D341Med (cell line): ENCODE measurements at places on chromosomes 2 and 18.

DNA sequence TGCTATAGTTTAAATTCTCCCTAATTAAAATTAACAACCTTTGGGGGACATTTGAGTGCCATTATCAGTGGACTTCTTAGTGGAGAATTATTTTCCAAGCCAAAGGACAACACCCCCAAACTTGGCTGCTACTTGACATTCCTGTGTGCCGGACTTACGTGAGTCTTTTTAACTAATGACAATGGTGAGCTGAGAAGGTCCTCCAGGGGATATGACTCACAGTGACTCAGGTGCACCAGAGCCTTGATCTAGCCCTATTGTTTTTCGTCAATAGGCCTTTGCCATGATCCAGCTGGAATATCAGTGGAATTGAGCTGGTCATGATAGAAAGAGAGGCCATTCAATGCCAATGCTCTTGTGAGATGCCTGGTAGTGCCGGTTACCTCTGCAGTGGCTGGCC lies 118.1 kb upstream of the CXCR4 start:
- no peak for DNase-seq

GRCh38 chr2:45269149-45269793 lies 260.0 kb upstream of the SIX2 start:
- no peak for DNase-seq

DNA sequence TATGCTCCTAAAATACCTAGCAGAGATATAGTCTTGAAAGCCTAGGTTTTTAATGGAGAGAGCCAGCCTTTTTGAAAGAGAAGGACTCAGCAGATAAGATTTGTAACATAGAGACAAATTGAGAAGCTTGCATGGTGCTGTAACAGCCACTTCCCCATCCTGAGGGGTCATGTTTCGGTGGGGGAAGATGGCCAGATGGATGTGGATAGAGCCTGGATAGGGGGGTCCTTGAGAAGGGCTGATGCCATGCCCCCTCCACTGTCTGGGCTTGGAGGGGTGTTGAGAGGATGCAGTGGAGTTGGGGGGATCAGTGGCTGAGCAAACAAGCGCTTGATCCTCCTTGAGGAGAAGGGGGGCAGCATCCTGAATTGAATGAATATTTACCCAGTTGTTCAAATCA lies 178.0 kb upstream of the HS6ST1 start:
- no peak for DNase-seq

DNA sequence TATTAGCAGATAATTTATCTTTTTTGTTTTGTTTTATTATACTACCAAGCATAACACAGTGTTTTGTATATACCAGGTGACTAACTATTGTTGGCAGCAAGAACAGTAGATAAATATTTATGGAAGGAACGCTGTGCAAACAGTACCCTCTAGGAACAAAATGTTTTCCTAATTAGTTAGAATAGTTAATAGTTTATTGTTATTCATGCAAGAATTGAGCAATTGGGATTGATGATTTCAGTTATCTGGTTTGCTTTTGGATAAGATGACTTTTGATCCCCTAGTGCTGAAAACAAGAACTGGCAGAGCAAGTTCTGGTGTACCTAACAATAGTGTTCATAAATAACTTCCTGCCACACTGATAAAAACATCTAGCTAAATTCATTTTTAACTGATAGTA lies 323.3 kb downstream of the TGIF1 start:
- DNase-seq, result no peak

GRCh38 chr2:73850009-73850408 lies 21.2 kb downstream of the STAMBP start:
- DNase-seq, result no peak

DNA sequence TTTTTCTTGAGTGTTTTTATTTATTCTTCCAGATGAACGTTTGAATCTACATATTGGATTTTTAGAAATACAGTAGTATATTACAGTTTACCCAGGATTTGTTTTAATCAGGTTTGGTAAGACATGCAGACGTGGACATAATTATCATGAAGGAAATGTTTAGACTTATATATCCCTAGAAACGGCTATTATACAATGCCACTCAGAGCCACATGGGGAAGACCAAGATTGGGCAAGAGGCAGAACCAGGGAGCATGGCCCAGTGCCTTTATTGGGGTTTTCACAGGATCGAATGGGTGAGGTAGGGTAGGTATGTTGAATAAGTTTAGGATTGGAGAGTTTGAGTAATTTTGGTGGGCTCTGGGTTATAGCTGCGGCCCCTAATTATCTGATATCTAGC lies 212.2 kb downstream of the CAMKMT start:
- DNase-seq, result no peak

- DNase-seq, result no peak
Observed at GRCh38 chr18:23563377-23564043, 22.8 kb downstream of the NPC1 start.

DNA sequence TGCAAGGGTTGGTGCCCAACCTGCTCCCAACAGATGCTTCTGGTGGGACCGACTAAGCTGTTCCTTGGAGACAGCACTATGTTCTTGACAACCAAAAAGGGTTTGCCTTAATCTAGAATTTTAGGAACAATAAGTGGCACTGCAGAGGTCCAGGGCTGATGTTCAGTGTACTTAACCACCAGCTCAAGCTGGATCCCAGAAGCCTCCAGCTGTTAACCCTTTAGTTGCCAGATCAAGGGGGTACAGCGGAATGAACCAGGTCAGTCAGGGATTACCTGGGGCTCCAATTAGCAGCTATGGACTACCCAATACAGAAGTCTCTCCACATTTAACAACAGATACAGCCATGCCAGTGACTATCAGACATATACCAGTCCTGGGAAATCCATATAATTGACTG lies 3.5 kb downstream of the GPR75 start:
- DNase-seq, result no peak

- no peak for DNase-seq
Observed at GRCh38 chr2:128362889-128363228, 44.2 kb upstream of the HS6ST1 start.

DNA sequence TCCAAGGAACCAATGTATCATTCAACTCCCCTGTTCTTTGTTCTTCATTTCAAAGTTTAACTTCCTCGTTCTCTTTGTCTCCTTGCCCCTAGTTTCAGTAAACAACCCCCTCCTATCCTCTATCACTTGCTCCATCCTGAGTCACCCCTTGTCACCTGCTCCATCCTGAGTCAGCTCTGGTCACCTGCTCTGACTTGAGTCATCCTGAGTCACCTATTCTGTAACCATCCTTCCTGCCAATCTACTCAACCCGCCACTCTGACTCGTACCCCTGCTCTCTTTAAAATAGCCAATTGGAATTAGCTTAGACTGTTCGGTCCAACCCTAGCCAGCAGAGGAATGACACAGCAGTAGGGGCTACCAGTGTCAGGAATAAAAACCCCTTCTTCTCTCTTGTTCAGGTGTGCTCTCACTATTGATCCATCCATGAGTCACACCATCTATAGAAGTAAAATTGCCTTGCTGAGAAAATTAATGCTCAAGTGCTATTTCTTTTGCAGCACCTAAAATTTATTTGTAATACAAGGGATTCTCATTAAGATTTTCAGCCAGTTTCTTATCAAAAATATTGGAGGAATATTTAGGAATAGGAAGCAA lies 326.8 kb downstream of the AKAIN1 start:
- DNase-seq, result no peak

- no peak for DNase-seq
Observed at GRCh38 chr18:9017167-9017904, 85.2 kb upstream of the NDUFV2 start.

GRCh38 chr2:67792191-67792590 lies 270.6 kb downstream of the C1D start:
- no peak for DNase-seq

DNA sequence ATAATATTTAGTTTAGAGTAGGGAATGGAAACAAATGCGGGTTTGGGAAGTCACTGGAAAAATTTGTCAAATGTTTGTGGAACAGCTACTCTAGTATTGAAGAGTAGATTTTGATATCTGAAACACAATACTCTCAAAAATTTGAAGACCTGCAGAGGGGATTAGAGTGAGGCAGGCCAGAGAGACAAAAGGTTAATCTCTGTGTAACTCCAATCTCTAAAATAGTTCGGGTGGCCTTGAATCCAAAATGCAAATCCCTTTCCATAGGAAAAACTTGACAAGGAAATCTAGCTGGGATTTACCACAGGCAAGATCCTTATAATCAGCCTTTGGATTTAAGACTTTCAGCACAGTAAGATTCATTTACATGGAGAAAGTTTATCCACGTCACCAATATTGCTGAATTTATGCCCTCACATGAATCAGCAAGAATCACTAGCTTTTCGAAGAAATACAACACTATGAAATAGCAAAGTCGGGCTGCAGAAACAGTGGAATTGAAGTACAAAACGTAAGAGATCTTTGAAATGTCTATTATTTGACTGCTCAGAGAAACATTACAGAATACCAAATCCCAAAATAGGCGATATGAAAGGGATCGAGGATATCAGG lies 423.7 kb upstream of the ZNF804A start:
- no peak for DNase-seq

DNA sequence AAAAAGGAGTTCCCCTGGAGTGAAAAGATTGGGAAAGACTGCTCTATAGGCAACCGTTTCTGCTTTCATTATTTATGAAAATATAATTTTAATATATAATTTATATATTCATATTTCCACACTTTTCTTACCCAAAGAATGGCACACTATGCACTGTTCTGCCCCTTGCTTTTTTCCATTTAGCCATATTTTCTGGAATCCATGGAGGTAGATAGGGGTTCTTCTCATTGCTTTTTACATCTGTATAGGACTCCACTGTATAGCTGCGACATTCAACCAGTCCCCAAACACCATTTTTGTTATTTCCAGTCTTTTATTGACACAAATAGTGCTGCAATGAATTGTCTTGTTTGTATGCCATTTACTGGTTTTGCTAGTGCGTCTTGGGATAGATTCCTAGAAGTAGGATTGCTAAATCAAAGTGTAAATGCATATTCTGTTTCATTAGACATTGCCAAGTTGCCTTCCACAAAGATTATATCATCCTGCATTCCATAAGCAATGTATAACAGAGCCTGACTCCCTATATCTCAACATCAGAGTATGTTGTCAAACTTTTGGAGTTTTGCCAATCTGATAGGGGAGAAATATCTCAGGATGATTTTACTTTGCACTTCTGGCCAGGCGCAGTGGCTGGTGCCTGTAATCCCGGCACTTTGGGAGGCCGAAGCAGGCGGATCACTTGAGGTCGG lies 26.6 kb upstream of the TCF7L1 start:
- DNase-seq, result no peak

DNA sequence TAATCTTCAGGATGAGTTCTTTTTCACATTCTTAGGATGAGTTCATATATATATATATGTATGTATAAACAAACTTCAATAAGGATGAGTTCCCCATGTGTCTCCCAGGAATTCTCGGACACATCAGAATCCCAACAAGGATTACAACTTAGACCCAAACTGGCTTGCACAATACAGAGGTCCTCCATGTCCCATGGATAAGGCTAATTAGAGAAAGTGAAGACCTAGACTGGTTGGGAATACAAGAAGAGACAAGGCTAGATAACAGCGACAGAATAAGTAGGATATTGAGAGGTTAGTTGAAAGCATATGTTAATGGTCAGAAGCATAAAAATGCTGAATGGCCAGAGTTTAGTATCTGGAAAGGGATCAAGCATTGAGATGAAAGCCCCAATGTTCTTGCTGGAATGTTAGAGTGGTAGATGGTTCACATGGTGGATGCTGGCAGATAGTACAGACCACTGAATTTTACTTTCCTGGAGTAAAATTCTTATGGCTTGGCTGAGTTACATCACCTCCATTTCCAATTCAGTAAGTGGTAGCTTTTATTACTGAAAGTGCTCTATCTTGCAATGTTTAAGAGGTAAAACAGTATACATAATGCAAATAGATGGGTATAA lies 154.9 kb upstream of the EPHA4 start:
- DNase-seq, result no peak

- DNase-seq, result no peak
Observed at GRCh38 chr2:239040152-239040761, 192.4 kb downstream of the TWIST2 start.

GRCh38 chr18:30376515-30376914 lies 666.0 kb downstream of the DSC3 start:
- DNase-seq, result no peak

GRCh38 chr18:60538891-60539290 lies 166.3 kb upstream of the MC4R start:
- DNase-seq, result no peak

DNA sequence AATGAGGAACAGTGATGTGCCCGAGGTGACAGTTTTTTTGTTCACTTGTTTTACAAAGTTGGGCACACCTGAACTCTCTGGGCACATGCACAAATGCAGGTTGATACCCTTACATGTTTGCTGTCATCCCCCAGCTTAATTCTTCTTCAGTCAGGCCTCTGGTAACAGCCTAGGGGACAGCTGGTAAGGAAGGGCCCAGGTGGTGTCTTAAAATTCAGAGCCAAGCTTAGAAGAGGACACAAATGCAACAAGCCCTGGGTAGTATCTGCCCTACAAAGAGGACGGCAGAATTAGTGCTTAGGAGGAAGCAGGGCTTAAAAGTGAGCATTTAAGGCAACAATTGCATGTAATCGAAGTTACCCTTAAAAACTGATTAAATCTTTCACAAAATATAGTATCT lies 171.9 kb upstream of the ACAA2 start:
- no peak for DNase-seq

DNA sequence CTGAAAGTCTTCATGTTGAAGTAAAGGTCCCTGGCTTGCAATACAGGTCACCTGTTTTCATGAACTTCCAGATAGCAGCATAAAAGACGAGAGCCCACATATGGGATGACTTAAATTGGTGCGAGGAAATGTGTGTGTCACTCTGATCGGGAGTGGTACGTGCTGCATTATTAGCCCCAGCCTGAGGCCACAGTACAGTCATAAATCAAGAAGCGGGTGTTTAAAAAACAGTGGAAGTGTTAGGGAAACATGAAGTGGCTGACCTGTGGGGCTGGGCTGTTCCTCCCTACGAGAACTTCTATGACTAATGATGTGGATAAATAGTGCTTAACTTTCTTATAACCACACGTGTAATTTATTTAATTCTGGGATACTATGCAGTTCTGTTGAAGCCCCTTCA lies 24.4 kb downstream of the RDH14 start:
- DNase-seq, result no peak

- no peak for DNase-seq
Observed at GRCh38 chr2:80407377-80407776, 102.8 kb upstream of the LRRTM1 start.

DNA sequence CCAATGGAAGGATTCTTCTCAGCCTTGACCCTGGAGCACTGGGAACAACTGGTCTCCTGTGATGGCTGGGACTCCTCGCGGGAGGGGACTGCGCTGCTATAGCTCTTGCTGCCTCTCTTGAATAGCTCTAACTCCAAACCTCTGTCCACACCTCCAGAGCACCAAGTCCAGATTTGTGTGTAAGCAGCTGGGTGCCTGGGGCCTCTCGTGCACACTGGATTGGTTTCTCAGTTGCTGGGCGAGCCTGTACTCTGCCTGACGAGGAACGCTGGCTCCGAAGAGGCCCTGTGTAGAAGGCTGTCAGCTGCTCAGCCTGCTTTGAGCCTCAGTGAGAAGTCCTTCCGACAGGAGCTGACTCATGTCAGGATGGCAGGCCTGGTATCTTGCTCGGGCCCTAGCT lies 28.8 kb downstream of the LIPG start:
- no peak for DNase-seq

DNA sequence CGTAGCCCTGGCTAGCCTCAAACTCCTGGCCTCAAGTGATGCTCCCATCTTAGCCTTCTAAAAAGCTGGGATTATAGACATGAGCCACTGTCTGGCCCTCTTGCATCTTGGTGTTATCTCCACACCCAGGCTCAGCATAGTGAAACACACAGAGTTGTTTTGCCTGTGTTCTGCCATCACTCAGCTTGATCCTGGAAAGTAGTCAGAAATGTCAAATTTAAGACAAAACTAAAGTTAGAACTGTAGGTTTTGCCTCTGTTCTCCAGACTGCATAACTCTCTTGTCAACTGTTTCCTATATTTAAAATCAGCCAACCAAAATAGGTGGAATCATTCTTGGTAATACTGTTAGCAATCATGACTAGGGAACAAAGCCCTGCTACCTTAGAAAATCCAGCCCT lies 72.1 kb upstream of the GULP1 start:
- no peak for DNase-seq
